Astrocyte of the hippocampus (primary cell): ENCODE measurements at places on chromosomes 11 and 22.

- no peak for DNase-seq
Measured at GRCh38 chr22:41132550-41132949, 40.2 kb downstream of the EP300 start.

GRCh38 chr22:43754176-43754575, 57.9 kb downstream of the EFCAB6 start:
- DNase-seq, result no peak

DNA sequence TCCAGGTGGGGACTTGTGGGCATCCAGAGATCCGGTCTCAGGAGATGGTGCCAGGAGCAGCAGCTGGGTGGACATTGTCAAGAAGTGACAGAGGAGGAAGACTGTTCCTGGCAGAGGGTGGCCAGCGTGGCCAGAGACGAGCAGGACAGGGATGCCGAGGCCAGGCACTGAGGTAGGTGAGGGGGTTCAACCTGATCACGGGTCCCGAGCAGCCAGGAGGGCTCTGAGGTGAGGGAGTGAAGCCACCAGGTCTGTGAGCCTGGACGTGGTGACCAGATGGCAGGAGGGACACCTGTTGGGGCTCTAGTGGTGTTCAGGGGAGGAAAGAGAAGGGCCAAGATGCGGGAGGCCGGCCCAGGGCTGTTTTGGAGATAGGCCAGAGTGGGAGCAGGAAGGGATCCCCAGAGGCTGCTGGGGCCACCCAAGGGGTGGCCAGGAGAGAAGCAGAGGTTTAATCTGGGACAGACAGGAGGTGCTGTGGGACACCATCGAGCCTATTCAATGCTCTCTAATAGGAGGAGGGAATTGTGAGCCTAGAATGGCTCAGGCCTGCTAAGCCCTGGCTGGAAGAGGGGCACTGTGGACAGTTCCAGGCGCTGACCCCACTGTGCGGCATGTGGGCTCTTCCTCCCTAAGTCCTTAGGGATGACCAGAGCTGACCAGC, 6.3 kb downstream of the PPM1F start:
- DNase-seq, result no peak

DNA sequence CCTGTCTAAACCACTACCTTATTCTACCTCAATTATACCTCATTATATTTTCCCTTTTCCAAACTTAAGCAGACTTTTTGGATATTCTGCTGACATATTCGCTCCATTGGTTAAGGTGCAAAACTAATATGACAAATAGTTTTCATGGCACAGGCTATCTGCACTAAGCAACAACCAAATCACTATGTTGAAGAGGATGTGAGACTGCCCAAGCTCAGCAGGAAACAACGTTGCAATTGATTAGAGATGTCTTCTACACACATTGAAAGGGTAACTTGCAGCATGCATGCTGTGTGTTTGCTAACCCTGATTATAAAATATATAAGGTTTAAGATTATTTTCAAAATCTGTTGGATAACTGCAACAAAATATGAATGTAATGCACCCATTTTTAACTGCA, 61.6 kb downstream of the STK33 start:
- DNase-seq, result no peak

GRCh38 chr11:6628526-6628925, 9.3 kb upstream of the TPP1 start:
- DNase-seq, result no peak

DNA sequence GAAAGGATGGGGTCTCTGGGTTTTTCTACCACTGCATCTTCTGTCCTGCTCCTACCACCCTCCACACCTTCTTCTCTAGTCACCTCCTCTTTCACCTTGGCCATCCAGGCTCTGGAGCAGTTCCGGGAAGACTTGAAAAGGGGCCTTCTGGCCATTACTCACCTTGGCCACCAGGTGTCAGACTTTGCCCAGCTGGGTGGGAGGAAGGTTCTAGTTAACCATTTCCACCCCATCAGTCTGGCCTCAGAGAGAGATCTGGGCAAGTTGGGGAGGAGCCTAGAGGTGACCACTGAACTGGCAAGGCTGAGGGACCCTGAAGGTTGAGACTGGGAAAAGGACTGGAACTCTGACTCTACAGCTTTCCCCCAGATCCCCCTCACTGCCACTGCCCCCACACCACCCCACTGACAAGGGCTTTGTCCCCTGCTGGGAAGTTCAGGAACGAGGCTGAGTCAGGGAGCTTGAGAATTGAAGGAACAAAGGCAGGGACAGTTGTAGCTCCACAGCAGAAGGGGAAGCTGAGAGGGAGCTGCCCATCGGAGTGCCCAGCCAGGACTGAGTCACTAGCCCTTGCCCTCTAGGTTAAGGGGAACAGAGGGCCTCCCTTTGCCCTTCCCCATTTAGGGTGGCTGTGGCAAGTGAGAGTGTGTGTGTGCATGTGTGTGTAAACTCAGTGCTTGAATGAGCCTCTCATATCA, 3.7 kb upstream of the POLD4 start:
- peak; percentile 91 for DNase-seq

DNA sequence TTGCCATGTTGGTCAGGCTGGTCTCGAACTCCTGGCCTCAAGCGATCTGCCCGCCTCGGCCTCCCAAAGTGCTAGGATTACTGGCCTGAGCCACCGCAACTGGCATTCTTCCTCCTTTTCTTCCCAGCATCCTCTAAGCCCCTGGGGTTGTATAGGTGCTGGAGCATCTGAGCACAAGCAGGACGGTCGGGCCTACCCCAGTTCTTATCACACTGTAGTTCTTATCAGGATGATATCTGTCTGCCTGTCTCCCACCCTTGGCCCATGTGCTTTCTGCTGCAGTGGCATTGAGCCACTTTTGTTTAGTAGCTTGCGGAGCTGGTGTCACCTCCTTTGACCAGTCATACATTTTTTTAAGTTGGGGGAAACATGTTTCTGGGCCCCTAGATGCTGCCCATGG, 1.9 kb downstream of the RHOD start:
- no peak for DNase-seq

DNA sequence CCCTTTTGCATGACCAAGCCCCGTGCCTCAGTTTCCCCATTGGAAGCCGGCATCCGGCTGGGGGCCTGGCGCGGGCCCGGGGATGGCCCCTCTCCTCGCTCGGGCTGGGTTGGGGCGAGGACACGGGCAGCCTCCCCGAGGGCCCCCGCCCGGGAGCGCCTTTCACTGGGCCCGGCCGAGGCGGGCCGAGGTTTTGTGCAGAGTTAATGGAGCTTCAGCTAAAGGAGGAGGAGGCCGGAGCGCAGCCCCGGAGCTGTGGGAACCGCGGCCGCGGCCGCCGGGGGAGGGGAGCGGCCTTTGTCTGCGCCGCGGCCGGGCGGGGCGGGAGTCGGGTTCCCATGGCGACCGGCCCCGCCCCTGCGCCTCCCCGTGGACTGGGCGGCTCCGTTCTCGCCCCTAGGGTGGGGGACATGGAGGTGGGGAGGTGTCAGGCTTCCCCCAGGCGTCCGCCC, 1.4 kb upstream of the MAPK11 start:
- DNase-seq, result peak; percentile 88

- peak; percentile 41 for DNase-seq
Measured at GRCh38 chr11:129061492-129062230, 119.0 kb upstream of the TP53AIP1 start.

- no peak for DNase-seq
Measured at GRCh38 chr22:43983808-43984207, 28.6 kb downstream of the SAMM50 start.

GRCh38 chr11:117826832-117827231, 2.3 kb upstream of the FXYD2 start:
- DNase-seq, result no peak

GRCh38 chr11:126716456-126717083, 284.0 kb downstream of the KIRREL3 start:
- peak; percentile 57 for DNase-seq

GRCh38 chr11:14381968-14382367, 23.0 kb upstream of the RRAS2 start:
- DNase-seq, result no peak

DNA sequence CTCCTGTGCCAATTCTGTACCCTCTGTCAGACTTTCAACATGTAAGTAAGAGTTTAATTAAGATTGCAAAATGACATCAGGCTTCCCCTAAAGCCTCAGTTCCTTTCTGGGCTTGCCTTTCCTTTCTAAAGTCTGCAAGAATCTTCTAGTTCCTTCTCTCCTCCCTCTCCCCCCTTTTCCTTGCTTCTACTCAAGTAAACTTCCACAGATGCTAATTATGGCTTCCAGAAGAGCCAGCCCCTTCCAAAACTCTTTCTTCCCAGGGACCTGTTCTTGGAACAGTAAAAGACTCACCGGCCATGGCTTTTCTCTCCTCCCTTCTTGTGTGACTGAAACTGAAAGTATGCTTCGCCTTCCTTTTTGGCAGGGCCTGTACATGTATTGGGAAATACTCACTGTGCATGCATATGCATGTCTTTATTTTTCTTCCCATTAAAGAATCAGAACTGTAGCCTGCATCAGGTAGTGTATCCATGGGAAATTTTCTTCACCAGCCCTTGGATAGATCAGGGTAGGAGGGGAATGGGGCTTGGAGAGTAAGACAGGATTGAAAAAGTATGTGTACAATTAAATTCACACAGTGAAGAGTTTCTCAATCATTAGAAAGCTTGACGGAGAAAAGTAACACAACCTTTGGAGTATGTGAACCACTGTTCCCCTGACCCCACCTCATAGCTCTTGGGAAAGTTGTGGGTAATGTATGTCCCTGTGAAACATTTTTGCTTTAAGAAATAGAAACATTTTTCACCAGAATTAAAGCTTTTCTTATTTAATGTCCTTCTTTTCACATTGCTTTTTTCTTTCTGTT, at the start of gene CASP1:
TSS of gene CASP1 (minus strand) at position 332 of the 808 bp plus-strand sequence. CDS start at position 301, 31 bp downstream.
- peak; percentile 79 for DNase-seq

DNA sequence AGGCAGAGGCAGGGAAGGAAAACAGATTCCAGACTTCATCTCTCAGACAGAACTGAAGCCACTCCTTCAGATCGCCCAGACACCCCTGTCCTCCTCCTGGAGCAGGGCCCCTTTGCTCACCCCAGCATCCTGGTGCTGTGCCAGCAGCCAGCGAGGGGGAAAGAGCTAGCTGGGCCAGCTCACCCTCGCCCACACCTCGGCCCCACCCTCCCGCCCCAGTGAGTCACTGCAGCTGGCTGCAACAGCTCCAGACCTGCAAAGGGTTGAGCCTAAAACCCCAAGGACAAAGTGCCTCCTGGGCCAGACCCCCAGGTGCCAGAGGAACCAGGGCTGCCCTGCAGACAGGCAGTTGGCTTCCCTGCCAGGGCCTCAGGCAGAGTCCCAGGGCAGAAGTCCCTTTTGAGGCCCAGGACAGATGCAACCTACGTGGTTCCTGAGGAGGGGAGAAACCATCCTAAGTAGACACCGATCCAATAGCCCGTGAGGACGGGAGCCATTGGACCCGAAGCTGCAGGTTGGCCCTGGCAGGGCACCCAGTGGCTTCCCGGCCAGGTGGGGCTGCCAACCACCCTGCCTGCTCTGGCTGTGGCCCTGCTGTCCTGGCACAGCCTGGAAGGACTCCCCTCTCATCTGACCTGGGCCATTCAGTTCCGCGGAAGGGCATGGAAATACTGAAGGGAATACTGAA, 7.2 kb downstream of the AHNAK start:
- peak; percentile 96 for DNase-seq

DNA sequence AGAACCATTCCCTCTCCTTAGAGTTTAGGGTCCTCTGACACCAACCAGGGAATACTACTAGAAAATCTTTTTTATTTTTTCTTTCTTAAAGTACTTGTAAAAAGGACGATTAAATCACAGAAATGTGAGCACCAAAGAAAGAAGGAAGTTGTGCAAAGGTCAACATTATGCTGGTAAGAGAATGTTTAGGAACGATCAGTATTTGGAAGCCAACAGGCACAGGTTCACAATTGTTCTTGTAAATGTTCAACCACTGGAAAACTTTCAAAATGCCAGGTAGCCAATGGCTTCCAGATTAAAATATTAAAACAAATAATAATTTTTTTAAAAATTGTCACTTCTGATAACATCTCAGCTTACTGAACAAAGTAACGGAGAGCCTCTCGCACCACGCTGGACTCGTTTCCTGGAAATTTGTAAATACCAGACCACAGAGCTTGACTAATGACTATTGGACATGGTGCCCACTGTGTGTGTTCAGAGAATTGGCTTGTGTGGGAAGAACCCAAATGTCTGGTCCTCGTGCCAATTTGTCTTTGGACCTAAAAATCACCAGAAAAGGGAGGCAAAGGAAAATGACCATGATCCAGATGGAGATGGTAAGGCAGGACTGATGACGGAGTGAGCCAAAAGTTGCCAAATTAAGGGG, 20.8 kb downstream of the COMMD9 start:
- no peak for DNase-seq

GRCh38 chr11:117097389-117098268, 599 bp downstream of the SIK3 start:
- peak; percentile 71 for DNase-seq

GRCh38 chr22:49992921-49993648, 19.5 kb downstream of the IL17REL start:
- DNase-seq, result peak; percentile 61

GRCh38 chr11:57155400-57155799, 26.4 kb upstream of the LRRC55 start:
- DNase-seq, result peak; percentile 22

DNA sequence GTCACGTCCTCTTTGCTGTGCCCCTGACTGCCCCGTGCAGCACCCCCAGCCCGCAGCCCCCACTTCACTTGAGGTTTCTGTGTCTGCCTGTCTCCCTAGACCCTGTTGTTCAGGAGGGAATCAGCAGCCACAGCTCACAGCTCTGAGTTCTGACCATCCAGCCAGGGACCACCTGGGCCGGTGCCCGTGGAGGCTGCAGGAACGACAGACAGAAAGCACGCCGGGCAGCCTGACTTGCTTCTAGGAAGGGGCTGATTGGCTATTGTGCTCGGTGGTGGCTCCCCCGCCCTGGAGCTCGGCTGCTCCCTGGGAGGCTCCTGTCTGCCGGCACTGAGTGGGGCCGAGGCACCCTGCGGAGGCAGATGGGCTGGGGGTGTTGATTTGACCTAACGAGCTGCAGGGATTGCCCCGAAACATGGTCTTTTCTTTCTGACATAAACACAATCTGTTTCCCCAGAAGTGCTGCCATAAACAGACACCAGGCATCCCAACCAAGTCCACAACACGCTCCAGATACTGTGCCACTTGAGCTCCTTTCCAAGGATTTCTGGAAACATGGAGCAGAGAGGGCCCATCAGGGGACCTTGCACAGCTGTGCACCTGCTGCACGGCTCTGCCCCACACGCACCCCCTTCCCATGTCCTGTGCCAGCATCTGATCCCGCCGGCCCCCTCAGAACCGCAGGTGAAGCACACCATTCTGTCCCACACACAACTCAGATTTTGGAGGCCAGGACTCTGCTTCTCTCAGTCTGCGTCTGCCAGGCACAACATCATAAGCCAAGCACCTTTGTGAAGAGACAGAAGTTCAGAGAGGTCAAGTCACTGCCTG, 855.9 kb downstream of the TBC1D22A start:
- DNase-seq, result no peak

GRCh38 chr11:70583781-70584218, 185.5 kb downstream of the CTTN start:
- no peak for DNase-seq

GRCh38 chr11:96817482-96818399, 427.9 kb downstream of the JRKL start:
- peak; percentile 22 for DNase-seq

- no peak for DNase-seq
Measured at GRCh38 chr11:101030015-101030414, 99.6 kb downstream of the PGR start.
